NCI-H2107 (cell line): ENCODE measurements at places on chromosomes 6 and 20.

DNA sequence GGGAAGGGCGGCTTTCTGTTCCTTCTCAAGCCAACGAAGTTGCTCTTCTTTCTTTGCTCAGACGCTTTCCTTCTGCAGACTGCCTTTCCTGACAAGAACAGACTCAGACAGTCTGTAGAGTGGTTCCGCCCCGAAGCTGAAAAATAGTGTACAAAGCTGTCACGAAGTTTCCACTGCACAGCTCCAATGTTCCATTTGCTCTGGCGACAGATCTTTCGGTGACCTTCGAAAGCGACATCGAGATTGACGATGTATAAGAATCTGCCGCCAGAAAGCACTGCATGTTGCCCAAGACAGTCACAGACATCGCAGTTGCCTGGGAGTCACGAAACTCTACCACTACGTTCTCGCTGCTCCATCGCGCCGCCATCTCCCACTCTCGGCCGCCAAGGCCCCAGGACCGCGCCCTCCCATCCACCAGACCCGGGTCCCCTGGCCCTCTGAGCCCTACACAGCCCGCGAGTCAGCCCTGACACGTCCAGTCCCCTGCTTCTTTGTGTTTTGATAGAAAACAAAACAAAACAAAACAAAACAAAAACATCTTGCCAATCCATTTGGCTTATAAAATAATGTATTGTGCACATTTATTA, 42.1 kb upstream of the ZNF184 start:
- no peak for DNase-seq

DNA sequence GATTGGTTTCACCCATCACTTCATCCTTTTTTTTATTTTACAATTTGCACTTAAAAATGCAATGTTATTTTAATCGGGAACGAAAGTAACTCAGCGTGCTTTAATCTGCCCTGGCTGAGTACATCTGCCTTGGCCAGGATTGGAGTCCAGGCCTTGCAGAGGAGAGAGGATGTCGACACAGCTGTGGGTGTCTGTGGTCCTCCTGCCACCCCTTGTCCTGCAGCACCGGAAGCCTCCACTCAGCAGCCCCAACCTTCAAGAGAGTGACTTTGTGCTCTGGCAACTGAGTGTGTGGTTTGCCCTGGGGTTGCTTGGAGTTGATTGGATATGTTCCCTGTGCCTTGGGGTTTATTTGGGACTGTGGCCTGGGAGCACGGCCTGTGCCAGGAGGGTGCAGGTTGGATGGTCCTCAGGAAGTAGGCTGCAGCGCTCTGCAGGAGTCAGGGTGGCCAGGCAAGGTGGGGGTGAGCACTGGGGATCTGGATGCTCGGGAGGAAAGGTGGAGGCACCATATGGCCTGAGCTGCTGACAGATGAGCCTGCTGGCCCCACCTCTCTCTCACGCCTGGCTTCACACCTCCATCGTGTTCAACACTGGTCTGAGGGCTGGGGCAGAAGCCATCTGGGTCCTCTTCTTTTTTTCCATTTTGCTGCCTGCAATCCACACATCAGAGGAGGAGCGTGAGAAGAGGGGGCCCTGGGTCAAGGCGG, 4.3 kb downstream of the MYT1 start:
- no peak for DNase-seq

DNA sequence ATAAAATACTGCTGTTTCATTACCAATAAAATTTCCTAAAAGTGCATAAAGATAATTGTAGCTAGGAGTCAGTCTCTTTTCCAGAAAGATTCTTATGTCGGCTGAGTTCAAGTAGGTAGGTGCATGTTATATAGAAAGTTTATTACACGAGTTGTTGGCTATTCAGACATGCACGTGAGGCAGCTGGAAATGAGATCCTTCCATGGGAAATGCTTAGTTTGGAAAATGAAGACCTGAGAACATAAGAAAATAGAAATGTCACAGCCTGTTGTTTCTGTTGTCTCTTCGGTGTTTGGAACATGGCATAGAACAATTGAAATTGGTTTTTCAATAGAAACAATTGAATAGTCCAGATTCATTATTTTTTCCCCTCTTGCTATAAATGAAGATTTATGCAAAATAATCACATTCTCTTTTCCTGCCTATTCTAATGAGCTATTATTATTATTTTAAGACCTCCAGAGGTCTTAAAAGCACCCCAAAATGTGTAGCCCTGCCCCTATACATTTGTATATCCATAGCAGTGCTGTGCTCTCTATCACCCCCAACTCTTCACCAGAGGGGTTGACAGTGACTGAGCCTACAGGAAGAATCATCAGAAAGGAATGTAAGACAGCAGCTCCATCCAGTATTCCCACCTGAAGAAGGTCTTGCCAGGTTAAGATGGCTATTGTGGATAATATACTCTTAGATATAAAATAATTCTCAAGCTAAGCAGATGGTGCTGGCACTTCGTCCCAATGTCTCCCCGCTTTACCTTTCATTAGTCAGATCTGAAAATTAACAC, 82.2 kb downstream of the ZDHHC14 start:
- DNase-seq: no peak

DNA sequence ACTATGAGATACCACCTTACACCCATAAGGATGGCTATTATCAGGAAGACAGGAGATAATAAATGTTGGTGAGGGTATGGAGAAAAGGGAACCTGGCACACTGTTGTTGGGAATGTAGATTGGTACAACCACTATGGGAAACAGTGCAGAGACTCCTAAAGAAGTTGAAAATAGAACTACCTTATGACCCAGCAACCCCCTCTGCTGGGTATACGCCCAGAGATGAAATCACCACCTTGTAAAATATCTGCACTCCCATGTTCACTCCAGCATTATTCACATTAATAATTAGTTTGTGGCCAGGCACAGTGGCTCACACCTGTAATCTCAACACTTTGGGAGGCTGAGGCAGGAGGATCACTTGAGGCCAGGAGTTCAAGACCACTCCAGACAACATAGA, 26.8 kb downstream of the ZBTB9 start:
- DNase-seq: no peak

DNA sequence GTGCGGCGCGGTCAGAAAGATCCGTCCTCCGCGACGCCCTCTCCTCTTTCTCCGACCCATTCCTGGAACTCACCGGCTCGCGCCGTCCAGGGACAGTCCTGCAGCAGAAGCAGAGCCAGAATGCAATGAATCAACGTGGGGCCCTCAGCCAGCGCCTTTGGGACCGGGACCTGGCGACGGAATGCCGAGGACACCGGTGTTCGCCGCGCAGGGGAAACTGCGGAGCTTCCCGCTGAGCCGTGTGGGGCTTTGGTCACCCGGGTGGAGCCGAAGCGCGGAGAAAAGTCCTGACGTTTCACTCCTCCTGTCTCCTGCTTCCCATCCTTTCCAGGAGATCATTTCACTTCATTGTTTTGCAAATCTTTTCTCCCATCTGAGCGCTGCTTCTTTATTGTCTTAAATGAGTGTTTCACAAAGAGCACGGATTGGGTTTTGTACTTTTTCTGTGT, 26.5 kb downstream of the ULBP1 start:
- DNase-seq: no peak

- peak; percentile 21 for DNase-seq
Observed at GRCh38 chr20:46307139-46307998, 929 bp downstream of the CDH22 start.

DNA sequence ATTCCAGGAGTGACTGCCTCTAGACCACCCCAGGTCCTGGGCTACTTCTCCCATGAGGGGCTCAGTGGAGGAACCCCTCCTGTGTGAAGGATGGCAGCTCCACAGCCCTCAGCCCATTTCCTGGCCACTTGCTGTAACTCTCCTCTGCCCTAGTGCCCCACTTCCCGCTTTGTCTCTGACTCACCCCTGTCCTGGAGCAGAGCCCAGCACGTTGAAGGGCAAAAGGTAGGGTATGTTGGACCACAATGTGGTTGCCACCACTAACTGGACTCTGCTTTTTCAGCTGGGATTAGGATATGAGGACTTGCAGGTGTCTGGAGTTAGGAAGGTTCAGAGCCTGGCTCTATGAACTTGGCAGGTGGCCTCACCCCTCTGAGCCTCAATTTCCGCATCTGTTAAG, 2.4 kb downstream of the MYBL2 start:
- no peak for DNase-seq

DNA sequence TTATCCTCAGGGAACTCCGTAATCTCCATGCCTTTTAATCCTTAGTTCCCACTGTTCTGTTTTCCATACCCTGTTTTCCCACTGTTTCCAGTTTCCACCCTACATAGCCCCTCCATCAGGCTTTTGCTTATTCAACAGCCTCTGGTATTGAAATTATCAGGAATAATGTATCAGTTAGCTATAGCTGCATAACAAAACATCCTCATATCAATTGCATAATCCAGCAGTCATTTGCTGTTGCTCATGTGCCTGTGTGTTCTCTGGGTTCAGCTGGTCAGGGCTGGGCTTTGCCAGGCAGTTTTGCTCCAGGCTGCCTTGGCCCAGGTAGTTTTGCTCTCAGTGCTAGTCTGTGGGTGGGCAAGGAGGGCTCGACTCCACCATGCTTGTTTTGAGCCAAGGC, 94.3 kb upstream of the FOXA2 start:
- no peak for DNase-seq

GRCh38 chr20:62493253-62493885, 17.6 kb upstream of the GATA5 start:
- DNase-seq: no peak

DNA sequence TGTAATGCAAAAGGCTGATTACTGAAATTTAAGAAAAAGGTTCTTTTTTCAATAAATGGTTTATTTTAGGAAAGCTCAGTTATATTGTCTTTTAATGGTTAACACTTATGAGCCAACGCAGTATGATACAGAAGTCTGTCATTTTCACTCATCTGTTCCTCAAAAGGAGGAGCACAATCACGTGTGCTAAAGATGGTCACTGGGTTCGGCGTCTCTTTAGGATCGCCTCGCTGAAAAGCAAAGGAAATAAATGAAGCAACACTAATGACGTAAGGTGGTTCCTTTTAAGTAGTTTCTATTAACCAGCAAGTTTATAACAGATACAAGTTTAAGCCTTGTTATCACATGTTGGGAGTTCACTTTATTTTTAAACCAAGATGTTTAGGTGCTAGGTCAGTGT, 125.7 kb downstream of the MAP3K4 start:
- no peak for DNase-seq

GRCh38 chr6:35195120-35195780, 18.5 kb upstream of the SCUBE3 start:
- no peak for DNase-seq

DNA sequence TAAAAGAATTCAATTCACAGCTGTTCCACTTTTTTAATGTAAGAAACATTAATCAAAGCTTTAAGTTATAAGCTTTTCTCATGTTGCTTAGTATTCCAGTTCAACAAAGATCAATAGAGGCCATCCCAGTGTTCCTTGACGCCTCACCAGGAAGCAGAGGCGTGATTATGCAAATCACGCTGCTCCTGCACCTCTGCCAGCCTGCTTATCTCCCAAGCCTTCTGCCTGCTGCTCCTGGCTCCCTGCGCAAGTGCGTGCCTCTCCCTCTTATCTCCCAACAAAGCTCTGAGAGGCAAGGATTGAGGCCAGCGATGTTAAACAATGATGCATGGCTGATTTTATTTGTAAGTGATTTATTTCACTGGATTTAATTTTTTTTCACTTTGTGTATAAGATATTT, 42.8 kb downstream of the INSM1 start:
- DNase-seq: peak; percentile 61

DNA sequence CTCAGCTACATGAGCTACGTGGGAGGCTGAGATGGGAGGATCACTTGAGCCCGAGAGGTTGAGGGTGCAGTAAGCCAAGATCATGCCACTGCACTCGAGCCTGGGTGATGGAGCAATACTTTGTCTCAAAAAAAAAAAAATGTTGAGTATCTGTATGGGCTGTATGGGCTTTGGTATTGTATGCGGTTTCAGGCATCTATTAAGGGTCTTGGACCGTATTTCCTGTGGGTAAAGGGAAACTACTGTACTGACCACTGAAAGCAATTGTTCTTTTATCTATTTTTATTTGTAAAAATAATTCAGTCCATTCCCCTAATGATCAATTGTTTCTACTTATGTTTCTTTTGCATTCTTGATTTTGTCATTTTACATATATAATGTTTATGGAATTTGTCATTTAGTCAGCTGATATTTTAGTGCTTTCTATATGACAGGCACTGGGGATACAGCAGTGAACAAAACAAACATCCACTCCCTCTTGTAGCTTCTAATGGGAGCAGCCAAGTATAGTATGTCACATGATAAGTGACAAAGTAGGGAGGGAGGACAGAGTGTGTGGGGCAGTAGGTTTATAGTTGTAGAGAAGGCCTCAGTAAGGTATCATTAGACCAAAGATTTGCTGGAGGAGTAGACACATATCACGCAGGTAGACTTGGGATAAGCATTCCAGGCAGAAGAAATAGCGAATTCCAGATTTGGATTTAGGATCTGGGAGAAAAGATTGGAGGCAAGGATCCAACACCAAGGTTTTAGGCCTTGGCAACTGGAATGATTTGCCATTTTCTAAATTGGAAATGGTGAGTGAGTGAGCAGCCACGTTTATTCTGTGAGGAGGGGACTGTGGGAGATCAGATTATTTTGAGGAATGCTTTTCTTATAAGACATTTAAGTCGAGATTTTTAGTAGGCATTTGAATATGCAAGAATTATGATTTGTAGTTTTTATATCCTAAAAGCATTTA, 6.0 kb downstream of the PCMT1 start:
- no peak for DNase-seq

DNA sequence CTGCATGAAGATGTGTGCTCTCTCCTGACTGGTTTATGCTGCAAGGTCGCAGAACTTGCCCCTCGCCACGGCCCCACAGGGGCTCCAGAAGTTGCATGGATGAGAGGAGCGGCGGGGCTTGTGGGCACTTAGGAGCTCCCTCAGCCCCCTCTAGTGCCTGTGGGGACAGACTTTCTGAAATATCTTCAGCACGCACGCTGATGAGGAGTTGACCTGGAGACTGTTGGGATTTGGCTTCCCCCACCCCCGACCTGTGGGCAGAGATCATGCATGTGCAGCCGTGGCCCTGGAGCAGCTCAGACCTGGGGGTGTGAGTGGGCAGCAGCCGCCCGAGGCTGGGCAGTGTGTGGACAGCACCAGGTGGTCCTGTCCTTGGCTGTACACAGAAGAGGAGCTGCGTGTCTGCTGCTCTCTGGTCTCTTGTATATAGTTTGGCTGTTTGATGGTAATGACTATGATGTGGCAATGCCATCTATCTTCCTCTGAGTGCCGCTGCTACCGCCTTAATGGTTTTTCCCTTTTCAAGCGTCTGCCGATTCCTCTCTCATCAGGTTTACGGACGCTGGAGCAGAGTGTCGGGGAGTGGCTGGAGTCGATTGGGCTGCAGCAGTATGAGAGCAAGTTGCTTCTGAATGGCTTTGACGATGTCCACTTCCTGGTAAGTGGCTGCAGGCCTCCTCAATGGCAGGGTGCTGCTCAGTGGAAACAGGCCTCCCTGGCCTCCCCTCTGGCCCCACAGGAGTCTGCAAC, 81.4 kb downstream of the TCP11 start:
- DNase-seq: no peak
